H4 (cell line): ENCODE measurements at places on chromosomes 1 and 21. TPM values are rescaled to one million over a fixed set of nuclear protein-coding genes. Genes with fewer than 3 reads are reported as not detected.

ACTL8 gene
- 0.06 and 0.70 TPM in 2 replicates for total RNA-seq

DNA sequence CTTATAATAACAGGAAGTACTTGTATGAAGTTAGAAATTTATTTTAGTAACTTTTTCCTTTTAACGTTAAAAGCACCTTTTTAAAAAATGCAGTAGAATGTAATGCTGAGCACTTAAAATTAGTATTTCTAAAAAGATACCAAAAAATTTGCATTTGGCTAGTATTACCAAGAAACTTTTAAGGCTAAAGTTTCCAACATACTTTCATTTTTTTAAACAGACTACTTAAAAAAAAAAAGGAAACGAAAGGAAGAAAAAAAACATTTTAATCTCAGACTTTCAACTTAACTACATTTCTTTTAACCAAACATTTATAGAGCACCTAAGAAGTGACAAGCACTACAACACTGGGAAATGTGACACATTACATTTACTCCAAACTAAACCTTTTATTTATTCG lies 2.8 kb downstream of the ARID4B start:
- DNase-seq: no peak

GRCh38 chr1:44289530-44289929 lies 65.5 kb downstream of the ERI3 start:
- DNase-seq: no peak

DNA sequence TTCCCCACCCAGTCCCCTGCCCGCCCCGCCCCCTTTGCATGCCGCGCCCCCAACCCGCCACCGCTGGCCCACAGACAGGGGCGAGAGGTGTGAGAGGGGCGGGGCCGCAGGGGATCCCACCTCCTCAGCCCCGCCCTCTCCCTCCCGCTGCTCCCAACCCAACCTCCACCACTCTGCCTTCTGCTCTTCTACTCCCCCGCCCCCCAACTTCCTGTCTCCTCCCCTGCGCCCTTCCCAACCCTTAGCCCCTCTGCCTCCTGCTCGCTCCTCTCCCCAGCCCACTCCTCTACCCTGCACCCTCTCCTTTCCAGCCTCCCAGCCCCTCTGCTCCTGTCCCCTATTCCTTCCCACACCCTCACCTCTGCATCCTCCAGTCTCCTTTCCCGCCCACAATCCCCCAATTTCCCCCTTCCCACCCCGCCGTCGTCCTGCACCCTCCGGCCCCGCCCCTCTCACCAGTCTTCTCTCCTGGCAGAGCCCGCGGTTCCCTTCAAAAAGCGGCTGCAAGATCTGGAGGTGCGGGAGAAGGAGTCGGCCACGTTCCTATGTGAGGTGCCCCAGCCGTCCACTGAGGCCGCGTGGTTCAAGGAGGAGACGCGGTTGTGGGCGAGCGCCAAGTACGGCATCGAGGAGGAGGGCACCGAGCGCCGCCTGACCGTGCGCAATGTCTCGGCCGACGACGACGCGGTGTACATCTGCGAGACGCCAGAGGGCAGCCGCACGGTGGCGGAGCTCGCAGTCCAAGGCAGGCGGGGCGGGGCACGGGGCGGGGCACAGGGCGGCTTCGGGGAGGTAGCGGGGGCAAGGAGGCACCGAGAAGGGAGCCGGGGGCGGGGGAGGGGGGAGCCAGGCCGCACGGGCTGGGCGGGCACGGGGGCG lies 5.4 kb downstream of the OBSCN start:
- peak; percentile 86 for DNase-seq

DNA sequence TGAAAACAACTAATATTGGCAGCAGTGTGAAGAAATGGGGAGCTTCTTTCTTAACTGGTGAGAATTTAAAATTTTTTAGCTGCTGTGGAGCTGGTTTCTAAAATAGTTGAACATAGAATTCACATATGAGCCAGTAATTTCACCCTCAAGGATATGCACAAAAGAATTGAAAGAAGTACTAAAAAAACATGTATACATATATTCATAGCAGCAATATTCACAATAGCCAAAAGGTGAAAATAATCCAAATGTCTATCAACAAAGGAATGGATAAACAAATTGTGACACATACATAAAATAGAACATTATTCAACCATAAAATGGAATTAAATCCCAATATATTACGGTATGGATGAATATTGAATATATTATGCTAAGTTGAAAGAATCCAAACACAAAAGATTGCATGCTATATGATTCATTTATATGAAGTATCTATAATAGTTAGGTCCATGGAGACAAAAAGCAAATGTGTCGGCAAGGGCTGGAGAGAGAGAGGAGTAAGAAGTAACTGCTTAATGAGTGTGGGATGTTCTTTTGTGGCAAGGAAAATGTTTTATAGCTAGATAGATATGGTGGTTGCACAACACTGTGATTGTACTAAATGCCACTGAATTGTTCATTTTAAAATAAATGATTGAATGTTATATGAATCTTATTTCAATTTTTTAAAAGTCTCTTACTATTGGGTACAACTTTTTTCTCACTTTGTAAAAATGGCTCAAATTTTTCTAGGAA lies 14.8 kb upstream of the COL11A1 start:
- no peak for DNase-seq

DNA sequence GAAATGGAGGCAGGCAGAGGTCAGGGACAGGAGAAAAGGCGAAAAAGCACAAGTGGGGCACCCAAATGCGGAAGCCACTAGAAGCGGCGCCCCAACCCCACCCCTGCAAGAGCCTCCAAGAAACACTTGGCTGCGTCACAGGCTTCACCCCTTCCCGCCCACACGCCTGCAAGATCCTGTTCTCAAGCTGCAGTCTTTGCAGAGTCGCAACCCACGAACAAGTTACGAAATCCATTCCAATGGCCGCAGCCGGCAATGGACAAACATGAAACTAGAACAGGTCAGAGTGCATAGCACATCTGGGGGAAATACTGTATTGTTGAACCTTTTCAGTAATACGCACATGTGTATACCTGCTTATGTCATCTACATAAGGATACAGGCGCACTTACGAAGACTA lies 103.6 kb downstream of the PSMG1 start:
- no peak for DNase-seq
